ENCODE measurements at places on chromosomes 16 and 17. TPM values are rescaled to one million over a fixed set of nuclear protein-coding genes. Genes with fewer than 3 reads are reported as not detected.

The MT4 gene
- not detected for total RNA-seq

The MPRIP gene
- 447 TPM for total RNA-seq

The TPSG1 gene
- total RNA-seq, result not detected

The NUPR1 gene
- 20.5 TPM for total RNA-seq

The MYO1C gene
- total RNA-seq, result 186 TPM

The FBXO39 gene
- total RNA-seq, result not detected

The SCARF1 gene
- total RNA-seq, result 12.4 TPM
